Stimulated activated CD4-positive, alpha-beta T cell treated with anti-CD3 and anti-CD28 coated beads, Interleukin-15, amount 100 ng/mL, for 48 hours (primary cell): ENCODE measurements at places on chromosomes 2 and 18.

DNA sequence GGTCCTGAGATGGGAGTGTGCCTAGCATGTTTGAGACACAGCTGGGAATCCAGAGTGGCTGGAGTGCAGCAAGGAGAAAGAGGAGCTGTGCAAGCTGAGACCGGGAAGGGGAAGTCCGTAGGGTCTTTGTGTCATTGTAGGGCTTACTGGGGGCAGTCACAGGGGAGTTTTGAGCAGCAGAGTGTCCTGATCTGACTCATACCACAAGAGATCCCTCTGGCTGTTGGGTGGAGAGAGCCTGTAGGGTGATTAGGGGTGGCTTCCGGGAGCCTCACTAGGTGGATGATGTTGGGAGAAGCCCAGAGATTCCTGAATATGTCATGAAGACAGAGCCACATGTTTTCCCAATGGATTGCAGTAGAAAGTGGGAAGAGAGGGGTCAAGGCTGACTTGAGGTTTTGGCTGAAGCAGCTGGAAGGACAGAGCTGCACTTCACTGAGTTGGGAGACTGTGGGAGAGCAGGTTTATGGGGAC, 30.9 kb downstream of the FHOD3 start:
- no peak for DNase-seq

DNA sequence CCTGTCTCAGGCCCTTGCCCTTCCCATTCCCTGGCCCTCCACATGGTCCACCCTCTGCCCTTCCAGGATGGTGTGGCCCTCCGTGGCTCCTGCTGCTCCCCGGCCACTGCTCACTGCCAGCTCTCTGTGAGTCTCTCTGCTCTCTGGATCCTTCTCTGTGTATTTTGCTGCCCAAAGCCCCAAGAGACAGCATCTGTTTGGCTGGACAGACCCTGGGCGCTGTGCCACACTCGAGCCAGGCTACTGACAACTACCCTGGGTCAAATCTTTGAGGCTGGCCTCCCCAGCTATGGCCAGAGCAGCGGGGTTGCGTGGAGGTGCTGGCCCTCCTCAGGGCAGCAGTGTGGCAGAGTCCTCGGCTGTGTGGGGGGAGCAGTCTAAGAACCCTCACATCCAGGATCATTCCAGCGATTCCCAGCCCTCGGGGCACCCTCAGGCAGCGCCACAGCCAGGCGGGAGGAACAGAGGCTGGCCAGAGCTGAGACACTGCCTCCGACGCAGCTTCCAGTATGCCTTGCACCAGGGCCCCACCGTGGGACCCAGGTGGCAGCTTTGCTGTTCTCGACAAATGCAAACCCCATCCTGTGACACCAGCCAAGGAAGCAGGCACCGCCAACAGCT, 139.4 kb upstream of the GLI2 start:
- DNase-seq: no peak

DNA sequence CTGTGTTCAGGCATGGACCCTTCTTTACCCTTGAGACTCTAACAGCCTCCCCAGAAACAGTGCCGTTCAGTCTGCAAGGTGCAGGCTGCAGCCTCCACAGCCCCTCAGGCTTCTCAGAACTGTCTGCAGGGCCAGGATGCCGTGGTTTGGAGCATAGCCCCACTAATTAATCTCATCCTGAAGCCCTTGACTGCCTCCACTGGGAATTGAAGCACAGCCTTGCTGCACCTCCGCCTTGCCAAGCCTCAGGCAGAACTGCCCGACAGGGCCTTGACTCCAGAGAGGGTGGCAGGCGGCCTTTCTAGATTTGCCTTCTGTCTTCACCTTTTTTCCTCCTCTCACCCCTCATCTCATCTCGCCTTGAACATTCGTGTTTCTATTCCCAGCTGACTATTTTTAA, 119.8 kb downstream of the NRP2 start:
- DNase-seq: no peak

GRCh38 chr2:118044854-118045253, 31.0 kb upstream of the CCDC93 start:
- DNase-seq: no peak

DNA sequence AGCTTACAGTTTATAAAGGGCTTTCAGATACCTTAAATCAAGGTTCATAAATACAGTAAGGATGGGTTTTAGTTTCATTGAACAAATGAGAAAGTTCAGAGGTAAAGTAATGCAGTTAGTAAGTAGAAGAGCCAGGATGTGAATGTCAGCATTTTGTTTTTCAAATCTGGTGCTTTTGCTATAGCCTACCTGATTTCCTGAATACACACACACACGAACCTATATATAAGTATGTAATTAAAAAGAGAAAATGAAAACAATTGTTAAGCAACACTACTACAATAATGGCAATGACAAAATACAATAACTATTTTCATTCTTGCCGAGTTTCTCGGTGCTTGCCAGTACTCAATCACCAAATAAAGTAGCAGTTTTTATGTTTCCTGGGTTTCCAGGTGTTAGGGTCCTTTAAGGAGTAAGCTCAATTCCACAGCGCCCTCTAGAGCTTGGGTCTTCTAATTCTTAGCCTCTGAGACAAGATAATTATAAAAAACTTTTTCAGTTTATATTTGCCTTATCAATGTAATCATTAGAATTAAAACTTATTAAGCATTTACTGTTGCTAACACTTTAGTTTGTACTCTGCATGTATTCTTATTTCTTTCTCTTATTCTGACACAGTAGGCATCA, 512.9 kb upstream of the ACVR2A start:
- DNase-seq: no peak

GRCh38 chr2:83595926-83596325, 863.2 kb downstream of the SUCLG1 start:
- DNase-seq: no peak

GRCh38 chr2:31139671-31140070, 1.4 kb upstream of the GALNT14 start:
- DNase-seq: no peak

GRCh38 chr2:234771176-234771575, 180.6 kb upstream of the SH3BP4 start:
- no peak for DNase-seq

DNA sequence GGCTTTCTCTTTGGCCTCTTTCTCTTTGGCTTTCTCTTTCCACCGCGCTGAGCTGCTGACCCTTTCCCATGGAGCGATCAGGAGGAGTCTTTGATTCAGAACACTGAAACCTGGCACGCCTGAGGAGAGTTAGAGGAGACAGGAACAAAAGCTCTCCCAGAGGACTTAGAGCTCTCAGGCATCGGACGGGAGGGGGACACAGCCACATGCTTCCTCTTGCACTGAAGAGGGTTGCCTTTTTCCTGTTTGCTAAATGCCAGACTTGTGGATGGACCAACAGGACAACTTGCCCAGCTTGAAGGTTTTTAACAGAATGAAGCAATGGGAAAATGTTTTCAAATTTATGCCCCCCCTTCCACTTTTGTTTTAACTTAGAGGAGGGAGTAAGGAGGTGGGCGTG, 3.6 kb upstream of the PTPN18 start:
- DNase-seq: no peak

GRCh38 chr2:4139316-4139715, 435.9 kb downstream of the DCDC2C start:
- no peak for DNase-seq

DNA sequence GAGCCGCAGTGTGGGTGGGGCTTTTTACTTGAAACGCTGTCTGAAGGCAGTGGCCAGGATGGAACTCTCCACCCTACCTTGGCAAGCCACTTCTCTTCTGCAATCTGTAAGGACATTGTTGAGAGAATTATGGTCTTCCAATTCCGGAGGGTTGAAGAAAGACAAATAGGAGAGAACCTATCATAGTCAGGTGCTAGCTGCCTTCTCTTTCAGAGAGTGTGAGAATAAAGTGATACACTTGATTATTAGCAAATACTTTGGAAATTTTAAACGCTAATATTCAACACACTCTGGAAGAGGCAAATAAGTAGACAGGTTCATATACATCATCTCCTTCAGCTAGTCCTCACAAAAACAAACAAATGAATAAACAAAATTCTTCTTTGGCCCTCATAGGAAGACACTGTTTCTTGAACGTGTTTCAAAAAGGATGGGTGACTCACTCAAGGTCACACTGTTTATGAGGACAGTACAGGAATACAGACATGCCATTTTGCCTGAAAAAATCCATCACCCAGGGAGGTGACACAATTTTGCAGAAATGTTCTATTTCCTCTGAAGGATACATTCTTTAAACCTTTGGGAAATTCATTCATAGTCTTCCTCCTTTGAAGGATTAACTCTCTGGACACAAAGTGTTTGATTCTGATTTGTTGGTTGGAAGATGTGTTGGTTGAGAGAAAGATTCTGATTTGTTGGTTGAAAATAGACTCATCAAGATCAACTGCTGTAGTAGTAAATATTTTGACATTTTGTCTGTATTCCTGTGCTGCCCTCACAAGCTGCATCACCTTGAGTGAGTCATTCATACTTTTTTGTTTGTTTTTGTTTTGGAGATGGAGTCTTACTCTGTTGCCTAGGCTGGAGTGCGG, 2.2 kb upstream of the IL1RN start:
- no peak for DNase-seq

DNA sequence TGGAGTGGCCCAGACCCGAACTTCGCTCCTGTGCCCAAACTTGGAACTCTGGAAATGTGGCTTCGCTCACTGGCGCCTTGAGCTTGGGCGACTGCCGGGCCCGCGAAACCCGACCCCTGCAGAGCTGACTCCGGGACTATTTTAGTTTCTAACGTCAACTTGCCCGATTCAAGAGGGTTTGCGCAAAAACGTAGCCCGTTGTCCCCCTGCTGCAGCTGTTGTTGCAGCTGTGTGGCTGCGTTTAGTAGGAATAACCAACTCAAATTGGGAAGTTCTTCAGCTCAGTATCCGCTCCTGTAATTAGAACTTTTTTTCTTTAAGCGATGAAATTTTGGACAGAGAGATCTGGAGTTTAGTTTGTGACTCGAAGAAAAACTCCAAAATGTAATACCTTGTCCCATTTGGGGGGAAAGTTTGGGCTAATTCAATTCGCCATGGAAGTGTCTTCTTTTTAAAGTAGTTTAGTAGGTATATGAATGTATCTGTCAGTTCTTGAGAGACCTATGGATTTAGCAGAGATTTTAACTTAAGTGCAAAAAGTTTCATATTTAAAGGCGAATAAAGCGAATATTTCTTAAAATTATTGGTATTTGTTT, 559 bp downstream of the MYL12A start:
- DNase-seq: no peak

DNA sequence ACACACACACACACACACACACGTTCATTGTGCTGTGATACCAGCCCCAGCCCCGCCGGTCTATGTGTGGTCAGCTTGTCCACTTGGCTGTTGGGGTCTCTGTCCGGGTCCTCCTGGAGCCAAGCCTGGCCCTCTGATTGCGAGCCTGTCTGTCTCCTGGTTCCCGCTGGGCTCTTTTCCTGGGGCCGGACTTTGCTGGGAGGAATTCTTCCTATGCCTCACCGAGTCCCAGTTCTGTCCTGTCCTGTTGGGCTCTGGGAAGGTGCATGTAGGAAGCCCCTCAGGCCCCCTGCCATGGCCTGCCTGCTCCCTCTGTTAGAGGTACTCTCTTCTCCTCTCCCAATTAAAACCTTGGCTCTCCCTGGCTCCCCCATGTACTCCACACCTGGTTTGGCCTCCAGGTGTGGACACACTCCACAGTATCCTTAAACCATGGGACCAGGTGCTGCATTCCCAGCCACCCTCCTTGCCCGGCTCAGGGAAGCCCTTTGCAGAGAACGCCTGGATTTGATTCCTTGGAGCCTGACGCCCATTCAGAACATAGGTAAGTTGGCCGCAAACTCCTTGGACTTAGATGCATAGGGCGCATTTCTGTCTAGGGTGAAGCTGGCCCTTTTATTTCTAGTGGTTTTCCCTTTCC, 42.3 kb downstream of the CABLES1 start:
- DNase-seq: no peak

- DNase-seq: no peak
Observed at GRCh38 chr18:60506682-60507081, 134.1 kb upstream of the MC4R start.

- DNase-seq: no peak
Observed at GRCh38 chr2:9617749-9618148, 13.0 kb downstream of the YWHAQ start.

GRCh38 chr2:71801556-71801955, 346.1 kb downstream of the CYP26B1 start:
- DNase-seq: no peak

DNA sequence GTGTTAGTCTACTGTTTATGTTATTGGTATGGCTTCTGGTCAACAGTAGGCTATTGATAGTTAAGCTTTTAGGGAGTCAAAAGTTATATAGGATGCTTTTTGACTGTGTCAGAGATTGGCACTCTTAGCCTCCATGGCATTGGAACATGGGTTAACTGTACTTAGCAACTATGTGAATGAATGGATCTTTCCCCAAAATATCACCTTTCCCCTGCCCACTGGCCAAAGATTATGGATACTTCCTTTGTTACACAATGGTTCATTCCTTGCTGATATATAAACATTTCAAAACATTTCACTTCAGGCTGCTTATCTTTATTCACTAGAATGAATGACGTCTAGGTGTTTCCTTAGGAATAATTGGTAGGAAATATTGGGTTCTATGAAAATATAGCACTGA, 62.1 kb upstream of the DOCK10 start:
- no peak for DNase-seq

- no peak for DNase-seq
Observed at GRCh38 chr2:208698114-208698513, 291.5 kb downstream of the PTH2R start.

DNA sequence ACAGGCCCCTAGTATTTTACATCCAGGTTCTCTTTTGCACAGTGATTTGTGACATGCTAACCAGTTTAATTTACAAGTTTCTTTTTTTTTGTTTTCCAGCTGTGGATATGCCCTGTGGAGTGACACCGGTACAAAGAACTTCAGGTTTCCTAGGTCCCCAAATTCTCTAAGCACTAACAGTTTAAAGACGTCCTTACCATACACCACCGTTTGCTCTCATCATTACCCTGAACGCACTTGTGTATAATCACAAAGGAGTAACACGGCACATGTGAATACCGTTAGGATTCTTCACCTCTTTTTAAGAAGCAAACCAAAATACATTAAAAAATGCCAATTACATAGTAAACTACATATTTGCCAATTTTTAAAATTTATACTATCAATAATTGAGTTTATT, 853 bp downstream of the LANCL1 start:
- no peak for DNase-seq

GRCh38 chr2:35454966-35455638, 900.5 kb upstream of the CRIM1 start:
- no peak for DNase-seq

GRCh38 chr2:10289891-10290290, 12.8 kb upstream of the HPCAL1 start:
- no peak for DNase-seq

DNA sequence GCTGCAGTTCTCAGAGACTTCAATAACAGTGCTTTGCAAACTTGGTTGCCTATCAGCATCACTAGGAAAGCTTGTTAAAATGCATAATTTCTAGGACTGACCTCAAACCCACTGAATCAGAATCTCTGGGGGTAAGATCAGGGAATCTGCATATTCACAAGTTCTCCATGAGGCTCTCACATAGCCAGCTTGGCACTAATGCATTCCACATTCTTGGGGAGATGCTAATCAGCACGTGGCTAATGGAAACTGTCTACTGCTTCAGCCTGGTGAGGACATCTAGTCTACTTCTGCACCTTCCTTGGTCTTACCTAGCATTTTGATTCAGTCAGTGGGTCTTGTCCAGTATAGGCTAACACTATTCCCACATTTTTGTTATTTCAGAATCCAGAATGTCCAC, 56.3 kb downstream of the RBKS start:
- DNase-seq: no peak
